Left forelimb (tissue), 1 donor: ENCODE measurements at places on chromosomes 2 and 18.

DNA sequence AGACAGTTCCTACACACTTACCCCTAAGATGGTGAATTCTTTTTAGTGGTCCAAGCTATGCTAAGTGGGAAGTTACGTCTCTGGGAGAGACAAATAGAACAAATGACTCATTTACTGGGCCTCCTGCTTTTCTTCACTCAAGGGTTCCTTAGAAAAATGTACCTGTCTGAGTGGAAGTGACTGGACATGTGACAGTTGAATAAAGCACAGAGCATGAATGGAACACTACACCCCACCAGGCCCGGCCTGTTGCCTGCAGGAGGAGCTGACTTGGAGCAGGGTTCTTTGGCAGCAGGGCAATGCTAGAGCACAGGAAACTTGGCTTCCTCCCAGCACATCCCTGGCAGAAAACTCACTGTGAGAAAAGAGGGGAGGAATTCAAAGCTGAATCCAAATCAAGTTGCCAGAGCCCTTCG, 451.0 kb upstream of the SETBP1 start:
- peak; percentile 80 for DNase-seq

- DNase-seq = no peak
Observed at GRCh38 chr2:227623226-227623625, 5.9 kb downstream of the SCYGR4 start.

DNA sequence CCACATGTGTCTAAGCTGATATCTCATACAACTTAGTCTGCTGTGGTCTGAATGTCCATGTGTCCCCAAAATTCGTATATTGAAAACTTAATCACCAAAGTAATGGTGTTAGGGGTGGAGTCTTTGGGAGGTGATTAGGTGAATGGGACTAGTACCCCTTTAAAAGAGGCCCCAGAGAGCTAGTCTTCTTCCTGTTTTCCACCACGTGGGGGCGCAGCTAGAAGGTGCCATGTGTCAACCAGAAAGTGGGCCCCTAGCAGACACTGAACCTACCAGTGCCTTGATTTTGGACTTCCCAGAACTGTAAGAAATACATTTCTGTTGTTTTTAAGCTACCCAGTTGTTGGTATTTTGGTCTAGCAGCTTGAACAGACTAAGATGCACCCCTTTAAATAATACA, 86.6 kb downstream of the ASB1 start:
- DNase-seq = no peak

GRCh38 chr2:209806318-209806717, 34.7 kb downstream of the UNC80 start:
- DNase-seq = no peak

GRCh38 chr2:25566694-25567093, 106.7 kb downstream of the DTNB start:
- DNase-seq = no peak

GRCh38 chr18:13300029-13300428, 81.5 kb downstream of the LDLRAD4 start:
- no peak for DNase-seq

DNA sequence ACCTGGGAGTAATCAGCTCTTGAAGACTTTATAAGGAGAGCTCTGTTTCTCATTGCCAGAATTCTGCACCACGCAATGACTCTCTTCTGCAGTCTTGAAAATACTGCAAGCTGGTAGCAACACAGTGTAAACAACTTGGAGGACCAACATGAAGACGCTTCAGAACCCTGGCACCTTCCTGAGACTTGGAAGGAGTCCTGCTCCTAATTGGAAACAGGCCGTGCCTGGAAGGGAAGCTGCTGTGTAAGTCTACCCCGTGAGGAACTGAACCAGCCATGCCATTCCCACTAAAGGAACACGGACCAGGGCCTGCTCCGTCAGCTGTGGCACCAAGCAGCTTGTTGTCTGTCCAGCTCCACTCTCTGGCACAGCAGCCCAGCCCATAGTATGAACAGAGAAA, 171.1 kb downstream of the PAX3 start:
- no peak for DNase-seq

GRCh38 chr2:48749291-48750127, 6.0 kb downstream of the LHCGR start:
- no peak for DNase-seq

- no peak for DNase-seq
Observed at GRCh38 chr2:7513834-7514233, 596.6 kb downstream of the RNF144A start.

DNA sequence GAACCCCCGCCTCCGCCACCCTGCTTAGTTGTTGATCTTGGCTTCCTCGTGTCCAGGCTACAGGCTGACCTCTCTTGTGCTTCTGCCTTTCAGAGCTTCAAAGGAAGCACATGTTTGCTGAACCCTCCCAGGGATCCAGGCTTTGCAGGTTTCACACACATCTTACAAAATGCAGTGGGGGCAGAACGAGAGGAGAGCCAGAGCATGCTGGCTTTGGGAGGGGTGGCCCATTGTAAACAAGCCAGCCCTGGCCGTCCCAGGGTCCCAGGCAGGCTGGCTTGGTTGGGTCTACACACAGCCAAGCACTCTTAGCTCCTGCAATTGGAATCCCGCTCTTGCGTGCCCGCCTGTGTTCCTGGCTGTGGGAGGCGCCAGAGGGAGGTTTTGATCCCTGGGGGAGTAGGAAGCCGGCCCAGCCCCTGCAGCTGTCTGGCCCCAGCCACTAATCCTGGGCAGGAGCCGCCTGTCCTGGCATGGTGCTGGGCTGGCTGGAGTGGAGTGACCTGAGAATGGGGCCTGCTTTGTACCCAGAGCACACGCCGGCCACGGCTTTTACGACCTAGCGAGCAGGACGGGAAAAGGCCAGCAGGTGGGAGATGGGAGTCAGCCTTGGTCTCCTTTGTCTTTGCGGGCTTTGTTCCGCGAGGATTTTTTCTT, 53.9 kb downstream of the SH3BP4 start:
- no peak for DNase-seq

- no peak for DNase-seq
Observed at GRCh38 chr2:241068136-241068941, 33.7 kb downstream of the MTERF4 start.

DNA sequence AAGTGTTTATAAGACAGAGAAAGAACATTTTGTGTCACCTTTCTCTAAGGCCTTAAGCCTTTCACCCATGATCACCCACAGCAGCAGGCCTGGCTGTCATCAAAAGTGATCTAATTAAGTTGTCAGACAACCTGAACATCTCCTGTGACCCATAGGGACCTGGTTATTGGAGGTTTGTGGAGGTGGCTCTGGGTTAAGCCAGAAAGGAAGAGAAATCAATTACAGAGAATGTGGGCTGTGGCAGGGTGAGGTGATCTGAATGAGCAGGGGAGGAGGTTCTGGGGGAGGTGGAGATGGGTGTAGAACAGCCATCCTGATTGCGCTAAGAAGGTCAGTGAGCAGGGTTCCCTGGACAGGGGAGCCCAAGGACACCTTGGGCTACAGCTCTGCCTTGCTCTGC, 170.8 kb downstream of the FSHR start:
- no peak for DNase-seq

GRCh38 chr2:10504994-10505820, 57.1 kb upstream of the ODC1 start:
- DNase-seq = peak; percentile 57

- DNase-seq = no peak
Observed at GRCh38 chr18:58292638-58293037, 248.6 kb downstream of the NEDD4L start.

DNA sequence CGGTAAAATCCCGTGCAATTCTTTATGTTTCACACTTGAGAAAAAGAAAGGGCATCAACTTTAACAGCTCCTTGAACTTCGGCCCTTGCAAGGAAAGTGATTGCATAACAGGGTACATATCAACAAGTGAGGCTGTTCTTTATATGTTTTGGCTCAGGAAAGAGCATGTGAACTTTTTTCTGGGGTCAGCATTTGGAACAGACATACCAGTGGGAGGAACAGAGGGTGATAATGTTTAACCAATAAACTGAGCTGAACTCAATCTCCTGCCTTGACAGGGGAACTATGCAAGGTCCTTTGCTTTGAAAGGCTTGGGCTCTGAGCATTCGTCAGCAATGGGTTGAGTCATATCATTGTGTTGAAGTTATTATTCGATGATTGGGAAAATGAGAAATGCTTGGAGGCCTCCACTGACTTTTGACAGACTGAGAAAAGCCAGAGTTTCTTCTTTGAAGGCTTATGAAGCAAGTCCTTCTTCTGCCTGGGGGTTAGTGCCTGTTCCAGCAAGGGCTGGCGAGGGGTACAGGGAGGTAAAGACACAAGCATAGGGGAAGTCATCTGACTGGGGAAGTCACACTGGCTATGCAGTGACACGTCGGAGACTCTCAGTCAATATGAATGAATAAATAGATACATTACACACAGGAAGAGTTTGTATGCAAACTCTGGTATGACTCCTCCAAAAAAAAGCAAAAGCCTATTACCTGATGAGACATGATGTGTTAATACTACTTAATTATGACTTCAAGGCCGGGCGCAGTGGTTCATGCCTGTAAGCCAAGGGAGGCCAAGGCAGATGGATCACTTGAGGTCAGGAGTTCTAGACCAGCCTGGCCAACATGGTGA, 57.2 kb downstream of the CYB5A start:
- DNase-seq = no peak

DNA sequence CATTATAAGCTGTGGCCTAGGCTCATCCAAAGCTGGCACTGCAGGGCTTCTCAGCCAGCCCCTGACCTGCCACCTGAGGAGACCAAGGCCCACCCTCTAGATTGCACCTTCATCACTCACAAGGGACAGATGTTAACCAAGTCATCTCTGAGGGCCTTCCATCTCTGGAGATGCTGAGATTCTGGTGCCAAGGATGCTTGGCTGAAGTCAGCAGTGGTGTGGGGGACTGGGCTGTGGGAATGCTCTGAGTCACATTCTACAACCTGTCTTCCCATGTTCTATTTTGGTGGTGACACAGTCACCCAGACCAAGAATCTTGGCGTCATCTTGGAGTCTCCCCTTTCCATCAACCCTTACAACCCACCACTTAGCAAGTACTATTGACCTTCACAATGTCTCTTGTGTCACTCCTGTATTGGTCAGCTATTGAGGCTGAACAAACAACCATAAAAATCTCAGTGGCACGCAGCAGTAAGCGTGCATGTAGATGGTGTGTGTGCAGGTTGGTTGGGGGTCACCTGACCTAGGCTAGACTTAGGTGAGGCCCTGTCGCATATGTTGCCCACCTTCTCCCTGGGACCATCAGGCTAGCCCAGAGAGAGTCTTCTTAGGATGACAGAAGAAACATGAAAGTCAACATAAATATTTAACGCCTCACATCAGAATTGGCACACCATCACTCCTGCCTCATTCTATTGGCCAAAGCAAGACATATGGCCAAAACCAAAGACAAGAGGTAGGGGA, 135.0 kb downstream of the SMAD7 start:
- peak; percentile 33 for DNase-seq

DNA sequence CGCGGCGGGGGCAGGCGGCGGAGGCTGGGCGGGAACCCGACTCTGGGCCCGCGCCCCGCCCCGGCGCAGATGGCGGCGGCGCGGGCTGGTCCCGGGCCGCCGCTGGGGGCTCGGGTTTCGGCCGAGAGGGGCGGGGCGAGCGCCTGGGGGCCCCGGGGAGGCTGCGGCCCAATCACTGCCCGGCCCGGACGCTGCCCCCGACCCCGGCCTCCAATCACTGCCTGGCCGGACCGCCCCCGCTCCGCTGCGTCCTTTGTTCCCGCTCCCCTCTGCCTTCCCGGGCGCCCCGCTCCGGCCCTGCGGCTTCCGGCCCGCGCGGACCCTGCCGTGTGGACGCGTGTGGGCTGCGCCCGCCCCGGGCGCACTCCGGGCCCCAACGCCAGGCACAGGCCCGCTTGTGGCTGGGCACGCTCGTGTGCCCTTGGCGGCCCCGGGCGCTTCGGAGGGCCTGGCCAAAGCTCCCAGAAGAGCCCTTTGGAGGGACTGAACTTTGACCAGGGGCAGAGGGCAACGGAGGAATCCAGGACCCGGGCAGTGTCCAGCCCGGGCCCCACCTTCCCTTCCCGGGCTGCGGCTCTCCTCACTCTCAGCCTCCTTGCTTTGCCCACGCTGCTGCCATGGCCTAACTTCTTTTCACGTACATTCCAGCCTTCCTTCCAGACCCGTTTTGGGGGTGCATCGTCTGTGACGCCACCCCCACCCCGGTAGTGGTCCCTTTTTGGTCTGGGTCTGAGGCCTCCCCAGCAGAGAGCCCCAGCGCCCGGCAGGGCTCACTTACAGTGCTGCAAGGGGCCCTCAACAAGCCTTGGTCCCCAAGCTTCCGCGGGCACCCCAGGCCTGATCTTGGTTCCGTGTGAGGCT, 27.1 kb upstream of the PTMA start:
- peak; percentile 93 for DNase-seq

- no peak for DNase-seq
Observed at GRCh38 chr2:26970928-26971627, 641 bp downstream of the MAPRE3 start.

GRCh38 chr2:109453371-109453995, 160.3 kb downstream of the SEPTIN10 start:
- peak; percentile 50 for DNase-seq

- no peak for DNase-seq
Observed at GRCh38 chr2:191666732-191667131, 11.2 kb upstream of the NABP1 start.

DNA sequence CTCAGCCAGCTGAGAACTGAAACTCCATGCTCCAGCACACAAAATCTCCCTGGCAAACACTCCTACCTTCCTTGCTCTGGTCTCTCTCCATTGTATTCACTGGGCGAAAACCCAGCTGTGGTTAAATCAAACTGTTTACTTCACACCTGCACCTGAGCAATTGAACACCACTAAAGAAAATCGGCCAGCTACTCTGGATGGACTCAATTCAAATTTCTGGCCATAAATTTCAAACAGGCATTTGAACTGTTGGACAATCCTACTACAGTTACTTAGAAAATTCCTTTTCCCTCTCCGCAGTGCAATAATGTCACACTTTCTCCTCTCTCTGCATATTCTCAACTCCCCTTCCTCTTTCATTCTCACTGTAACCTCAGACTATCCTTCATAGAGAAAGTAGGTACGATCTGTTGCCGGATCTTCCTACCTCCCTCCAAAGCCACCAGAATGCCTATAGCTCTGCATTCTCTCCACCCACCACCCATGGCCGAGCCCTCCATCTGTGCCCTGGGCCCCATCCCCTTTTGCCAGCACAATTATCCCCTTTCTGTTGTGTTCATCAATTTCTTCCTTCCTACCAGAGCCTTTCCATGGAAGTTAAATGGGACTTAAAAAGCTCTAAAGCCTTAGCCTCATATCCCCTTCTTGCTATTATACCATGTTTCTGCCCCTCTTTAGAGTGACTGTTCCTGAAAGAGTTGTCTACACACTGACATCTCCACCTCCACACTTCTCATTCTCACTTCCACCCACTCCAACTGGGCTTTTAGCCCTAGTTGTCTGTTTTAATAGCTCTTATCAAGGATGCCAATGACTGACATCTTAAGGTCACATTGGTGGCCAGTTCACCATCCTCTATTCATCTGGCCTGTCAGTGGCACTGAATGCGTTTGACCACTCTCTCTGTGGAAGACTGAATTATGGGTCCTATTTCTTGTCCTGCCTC, 127.5 kb upstream of the SLC1A4 start:
- no peak for DNase-seq

DNA sequence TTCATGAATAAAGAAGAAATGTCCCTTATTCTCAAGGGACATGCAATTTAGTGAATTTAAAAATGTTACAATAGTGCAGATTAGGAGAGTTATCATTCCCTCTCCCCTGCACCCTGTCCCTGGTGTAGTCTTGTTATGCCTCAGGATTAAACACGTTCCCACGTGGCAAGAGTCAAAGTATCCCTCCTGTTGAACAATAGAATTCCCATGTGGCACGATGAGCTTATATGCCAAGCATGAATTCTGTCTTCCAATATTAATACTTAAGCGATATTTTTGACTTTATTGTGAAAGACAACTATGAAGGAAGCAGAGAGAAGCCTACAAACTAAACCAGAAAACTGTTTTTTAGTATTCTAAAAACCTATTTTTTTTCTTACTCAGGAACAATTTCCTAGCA, 36.7 kb upstream of the SPAG16 start:
- no peak for DNase-seq

GRCh38 chr2:65292461-65293011, 64.9 kb downstream of the ACTR2 start:
- peak; percentile 83 for DNase-seq
